Right forelimb (tissue), 1 donor: ENCODE measurements at places on chromosomes 7 and 10.
A peak's percentile ranks its signal among the peaks of the same experiment; 100 is the strongest.

DNA sequence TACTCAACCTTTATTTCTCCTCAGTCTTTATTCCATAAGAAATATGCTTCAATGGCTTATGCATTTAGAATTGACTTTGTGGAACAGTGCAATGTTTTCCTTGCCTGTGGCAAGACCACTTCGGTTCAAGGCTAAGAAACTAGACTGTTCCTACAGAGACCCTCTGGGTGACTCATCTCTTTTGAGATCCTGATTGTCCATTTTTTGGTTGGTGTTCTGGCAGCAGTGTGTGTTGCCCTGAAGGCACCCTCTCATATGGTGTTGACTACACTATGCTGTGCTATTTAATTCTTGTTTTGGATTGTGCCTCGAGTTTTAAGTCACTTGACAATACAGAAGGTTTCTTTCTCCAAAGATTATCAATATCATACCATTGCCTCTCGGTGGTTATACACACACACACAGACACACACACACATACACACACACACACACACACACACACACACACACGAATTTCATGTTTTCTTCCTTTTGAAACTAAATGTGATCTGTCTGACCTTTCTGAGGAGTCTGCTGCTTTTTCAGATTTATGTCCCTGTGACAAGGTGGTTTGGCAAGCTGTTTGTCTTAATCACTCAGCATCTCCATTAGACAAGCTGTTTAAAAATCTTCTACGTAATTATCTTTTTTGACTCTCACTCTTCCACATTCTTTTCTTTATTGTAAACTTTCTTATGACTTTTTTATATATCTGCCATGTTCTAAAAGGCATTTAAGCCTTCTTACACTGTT lies 187.2 kb downstream of the VTI1A start:
- no peak for DNase-seq

DNA sequence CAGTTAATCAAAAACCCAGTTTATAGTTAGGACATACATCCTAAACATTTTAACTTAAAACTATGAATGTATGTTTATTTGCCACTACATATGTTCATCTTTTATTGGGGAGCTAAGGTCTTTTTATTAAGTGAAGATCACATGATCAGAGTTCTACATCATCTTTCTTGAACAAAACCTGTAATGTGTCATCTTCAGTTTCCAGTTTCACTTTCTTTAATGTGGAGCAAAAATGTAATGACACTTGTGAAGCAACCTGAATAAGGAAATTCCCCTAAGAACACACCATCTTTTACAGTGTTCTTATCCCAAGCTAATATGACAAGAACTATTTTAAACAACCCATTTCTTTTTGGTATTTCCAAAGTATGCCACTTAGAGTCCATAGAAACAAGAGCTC lies 166.7 kb upstream of the BET1 start:
- no peak for DNase-seq

DNA sequence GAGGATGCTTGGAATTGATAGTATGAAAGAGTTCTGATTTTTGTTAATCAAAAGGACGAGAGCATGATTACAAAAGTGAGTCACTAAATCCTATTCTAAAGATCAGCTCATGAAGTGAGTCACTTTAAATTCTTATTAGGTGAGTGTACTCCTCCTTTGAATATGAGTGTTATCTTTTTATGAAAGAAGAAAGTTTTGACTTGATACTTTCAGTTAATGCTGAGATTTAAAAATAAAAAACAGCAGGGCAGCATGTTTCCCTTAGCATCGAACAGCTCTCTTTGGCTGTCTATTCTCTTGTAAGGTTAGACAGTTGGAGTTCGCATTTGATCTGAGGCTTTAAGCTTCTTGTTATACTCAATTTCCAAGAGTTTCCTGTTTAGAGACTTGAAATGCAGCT lies 222.0 kb downstream of the TWIST1 start:
- DNase-seq, result no peak

DNA sequence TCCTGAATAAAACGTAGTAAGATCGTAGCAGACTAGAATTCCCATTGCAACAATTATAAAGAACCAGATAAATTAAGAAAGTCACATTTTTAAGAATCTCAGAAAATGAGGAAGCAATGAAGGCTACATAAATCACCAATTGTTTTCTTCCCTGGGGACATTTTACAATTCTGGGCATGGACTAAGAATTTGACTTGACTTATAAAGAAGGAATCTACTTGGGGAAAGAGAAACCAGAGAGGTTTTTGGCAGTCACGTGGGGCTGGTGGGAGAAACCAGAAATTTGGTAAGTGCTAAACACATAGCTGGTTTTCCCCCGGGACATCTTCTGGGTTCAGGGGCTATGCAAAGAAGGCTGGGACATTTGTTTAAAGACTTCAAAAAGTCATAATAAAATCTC lies 109.8 kb upstream of the IL6 start:
- DNase-seq, result no peak

GRCh38 chr7:15462721-15463389 lies 99.0 kb downstream of the AGMO start:
- DNase-seq, result no peak

DNA sequence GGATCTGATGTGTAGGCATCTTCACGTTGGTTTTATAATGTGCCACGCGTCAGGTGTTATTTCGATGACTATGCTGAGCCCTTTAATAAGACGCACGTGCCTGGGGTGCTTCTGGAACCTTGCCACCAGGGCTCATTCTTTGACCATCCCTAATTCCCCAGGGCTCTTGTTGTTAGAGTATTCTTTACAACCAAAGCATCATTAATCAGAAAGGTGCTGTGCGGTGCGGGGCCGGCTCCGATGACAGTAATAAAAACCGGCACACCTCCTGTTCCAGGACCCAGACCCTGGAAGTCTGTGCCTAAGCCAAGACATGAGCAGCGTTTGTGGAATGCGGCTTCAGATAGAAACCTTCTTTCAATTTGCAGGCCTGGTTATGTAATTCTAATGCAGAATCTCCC lies 58.4 kb downstream of the MGMT start:
- peak; percentile 56 for DNase-seq

- peak; percentile 78 for DNase-seq
Observed at GRCh38 chr10:79404231-79404609, 41.2 kb downstream of the ZCCHC24 start.

GRCh38 chr10:80199828-80200227 lies 5.5 kb downstream of the ANXA11 start:
- no peak for DNase-seq

GRCh38 chr10:60237977-60238758 lies 151.5 kb downstream of the ANK3 start:
- no peak for DNase-seq

GRCh38 chr10:110409926-110410325 lies 87.8 kb upstream of the DUSP5 start:
- DNase-seq, result no peak

DNA sequence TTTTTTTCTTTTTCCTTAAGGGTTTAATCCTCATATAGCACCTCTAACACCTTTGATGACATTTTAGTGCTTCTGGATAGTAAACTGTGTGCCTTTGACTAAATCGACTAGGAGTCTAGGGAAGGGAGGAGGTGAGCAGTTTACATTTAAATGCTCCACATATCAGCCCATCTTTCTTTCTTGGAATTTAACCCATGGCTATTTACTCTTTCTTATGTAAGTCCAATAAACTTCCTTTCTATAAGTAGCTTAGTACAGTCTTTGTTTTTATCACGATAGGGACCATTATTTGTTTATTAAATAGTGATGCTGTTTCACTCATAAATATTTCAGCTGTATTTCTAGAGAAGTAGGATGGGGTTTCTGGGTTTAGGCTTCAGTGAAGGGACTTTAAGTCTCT lies 669.9 kb downstream of the AUTS2 start:
- DNase-seq, result no peak

DNA sequence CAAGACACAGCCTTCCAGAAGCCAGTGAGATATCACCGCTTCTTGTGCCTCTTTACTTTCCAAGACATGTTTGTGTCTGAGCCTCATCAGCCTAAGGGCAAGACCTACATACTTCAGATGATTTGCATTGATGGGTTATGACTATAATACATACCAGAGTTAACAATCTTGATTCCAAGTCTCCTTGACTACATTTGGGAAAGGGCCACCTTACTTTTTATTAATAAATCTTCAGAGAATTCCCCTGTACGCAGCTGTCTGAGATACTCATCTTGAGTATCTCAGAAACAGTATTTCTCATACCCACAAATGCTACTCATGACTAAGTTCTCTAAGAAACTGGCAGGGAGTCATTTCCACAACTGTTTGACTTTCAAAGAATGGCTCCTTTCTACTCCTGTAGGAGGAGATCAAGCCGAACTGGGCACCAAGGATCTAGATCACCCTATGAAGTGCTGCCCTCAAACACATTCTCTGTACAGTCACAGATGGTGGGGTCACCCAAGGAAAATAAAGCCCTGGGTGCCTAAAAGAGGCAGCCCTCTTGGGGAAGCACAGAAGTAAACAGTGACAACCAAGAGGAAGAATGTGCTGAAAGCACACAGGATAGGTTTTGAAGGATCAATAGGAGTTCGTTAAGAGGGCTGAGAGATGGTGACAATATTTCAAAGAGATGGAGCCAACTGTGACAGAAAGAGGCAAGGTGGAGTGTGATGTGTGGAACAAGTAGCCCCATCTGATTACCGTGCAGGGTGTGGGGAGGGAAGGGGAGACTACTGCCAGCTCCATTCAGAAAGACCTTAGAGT lies 138.9 kb downstream of the JAZF1 start:
- no peak for DNase-seq

GRCh38 chr7:44534501-44534900 lies 6.6 kb downstream of the NPC1L1 start:
- DNase-seq, result no peak

DNA sequence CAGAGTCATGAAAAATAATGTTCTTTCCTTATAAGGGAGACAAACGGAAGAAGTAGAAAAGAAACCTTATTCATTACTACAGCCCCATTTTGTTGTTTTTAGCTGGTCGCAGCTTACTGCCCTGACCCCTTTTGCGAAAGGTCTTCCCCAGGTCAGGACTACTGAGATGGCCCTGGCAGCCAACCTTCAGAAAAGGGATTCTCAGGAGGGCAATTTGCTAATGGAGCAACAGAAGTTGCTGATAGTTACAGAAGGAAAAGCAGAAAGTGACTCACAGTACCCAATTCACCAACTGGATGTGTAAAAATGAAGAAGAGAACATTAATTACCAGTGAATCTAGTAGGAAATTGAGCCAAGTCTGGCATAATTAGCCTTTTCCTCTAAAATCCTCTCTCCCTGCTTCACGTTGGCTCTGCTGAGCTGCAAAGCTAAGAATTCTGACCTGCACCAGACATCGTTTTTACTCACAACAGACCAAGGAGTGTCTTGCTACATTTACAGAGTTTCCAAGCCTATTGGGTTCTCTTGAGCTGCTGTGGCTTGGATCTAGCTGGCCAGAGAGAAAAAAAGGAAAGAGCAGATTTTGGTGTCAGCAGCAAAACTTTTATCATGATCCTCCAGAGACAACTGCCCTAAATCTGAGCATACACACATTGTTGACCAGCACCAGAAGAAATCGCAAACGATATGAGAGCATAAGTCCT lies 499.9 kb upstream of the FZD8 start:
- DNase-seq, result no peak

DNA sequence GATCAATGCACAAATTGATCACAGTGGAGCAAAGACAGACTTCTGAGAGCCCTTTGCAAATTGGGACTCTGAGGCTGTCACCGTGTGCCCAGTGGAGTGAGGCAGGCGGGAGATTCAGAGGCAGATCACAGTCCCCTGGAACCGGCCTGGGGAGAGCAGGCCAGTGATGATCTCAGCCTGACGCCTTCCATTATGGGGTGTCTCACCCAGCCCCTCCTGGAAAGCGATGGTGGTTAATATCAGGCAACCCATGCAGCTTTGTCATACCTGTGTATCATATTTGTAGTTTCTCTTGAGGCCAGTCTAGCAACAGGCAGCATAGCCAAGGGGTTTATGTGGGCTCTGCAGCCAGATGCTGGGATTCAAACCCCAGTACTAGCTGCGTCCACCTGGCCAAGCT lies 147.8 kb downstream of the EMX2 start:
- DNase-seq, result no peak

GRCh38 chr10:78702186-78702585 lies 366.6 kb upstream of the ZMIZ1 start:
- DNase-seq, result no peak

DNA sequence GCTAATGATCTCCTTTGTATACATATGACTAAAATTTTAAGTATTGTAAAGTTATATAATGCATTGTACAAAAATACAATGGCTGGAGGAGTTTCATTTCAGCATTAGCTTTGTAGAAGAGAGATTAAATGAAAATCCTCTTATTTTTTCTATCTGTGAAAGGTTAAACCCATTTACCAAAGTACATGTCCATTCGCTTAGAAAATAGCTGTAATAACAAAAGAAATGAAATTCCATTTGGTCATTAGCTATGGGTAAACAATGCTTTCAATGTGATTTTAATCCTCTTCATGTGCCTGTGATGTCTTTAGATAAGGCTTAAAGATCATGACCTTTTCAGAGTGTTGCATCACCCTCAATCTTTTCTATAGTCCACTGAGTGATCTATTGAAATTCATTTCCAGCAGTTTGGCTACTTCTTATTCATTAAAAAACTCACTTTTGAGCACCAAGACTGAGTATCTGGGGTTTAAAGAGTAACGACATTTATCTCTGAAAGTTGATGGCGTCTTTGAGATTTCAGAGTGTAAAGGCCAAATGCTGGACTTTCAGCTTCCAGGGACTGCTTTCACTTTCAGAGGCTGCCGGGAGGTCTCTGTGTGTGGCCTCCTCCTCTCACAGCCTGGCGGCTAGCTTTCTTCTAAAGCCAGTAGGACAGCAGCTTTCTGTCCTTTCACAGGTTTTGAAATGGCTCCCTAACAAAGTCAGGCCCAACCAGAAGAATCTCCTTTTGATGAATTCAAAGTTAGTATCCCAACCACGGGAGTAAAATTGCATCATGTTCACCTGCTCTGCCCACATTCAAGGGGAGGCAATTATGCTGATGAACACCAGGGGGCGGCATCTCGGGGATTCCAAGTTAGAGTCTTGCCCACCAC lies 701.4 kb upstream of the COBL start:
- no peak for DNase-seq

DNA sequence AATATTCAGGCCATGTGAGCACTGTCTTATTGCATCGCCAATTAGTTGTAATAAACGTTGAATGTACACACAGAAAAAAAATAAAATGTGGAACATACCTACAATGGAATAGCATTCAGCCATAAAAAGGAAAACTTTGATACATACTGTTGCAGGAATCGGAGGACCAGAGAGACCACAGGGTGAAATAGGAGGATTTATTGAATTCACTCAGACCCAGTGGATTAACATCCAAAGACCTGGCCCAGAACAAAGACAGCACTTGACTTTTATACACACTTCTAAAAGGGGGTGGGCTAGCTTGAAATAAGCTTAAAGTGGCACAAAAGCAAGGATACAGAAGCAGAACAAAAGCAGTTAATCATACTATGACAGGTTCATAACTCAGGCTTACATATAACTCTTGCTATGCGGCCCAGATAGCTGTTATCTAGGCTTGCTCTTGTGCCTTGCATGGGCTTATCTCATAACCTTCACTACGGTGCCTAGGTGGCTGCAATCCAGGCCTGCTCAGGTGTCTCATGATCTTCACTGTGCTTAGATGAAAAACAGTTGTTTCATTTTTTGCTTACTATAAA lies 292.2 kb upstream of the TAC1 start:
- no peak for DNase-seq

GRCh38 chr10:3428826-3429225 lies 256.2 kb upstream of the PITRM1 start:
- DNase-seq, result no peak
